ENCODE measurements at places on chromosomes 4 and X. TPM values are rescaled to one million over a fixed set of nuclear protein-coding genes. Genes with fewer than 3 reads are reported as not detected.

GLRB gene
- polyA plus RNA-seq = 2.6 TPM

DMRTC1 gene
- 0.23 TPM for polyA plus RNA-seq

PFKFB1 gene
- 0.15 TPM for polyA plus RNA-seq

GLUD2 gene
- polyA plus RNA-seq = 0.09 TPM

XPNPEP2 gene
- not detected for polyA plus RNA-seq

MAGEA11 gene
- polyA plus RNA-seq = not detected

THAP6 gene
- 22.2 TPM for polyA plus RNA-seq

ZNF630 gene
- 2.2 TPM for polyA plus RNA-seq

MAGEB2 gene
- polyA plus RNA-seq = not detected

HGFAC gene
- polyA plus RNA-seq = 1.5 TPM

CT45A5 gene
- polyA plus RNA-seq = not detected

BMX gene
- polyA plus RNA-seq = 0.13 TPM

CLCN3 gene
- 22.4 TPM for polyA plus RNA-seq

MXRA5 gene
- polyA plus RNA-seq = not detected

POU4F2 gene
- polyA plus RNA-seq = not detected

NCBP2L gene
- 0.11 TPM for polyA plus RNA-seq

ARHGEF6 gene
- 2.3 TPM for polyA plus RNA-seq

P2RY10 gene
- polyA plus RNA-seq = not detected

SOWAHB gene
- polyA plus RNA-seq = not detected

CDX4 gene
- polyA plus RNA-seq = not detected

ERAS gene
- polyA plus RNA-seq = 0.17 TPM

MSX1 gene
- polyA plus RNA-seq = 12.5 TPM

RAB41 gene
- polyA plus RNA-seq = 0.26 TPM

ALG13 gene
- 48.9 TPM for polyA plus RNA-seq

SRPK3 gene
- polyA plus RNA-seq = 0.57 TPM

TNMD gene
- 1.1 TPM for polyA plus RNA-seq

Measured in cardiac muscle cell (in vitro differentiated cells and primary cell).